ENCODE measurements at places on chromosomes 4 and X.

DNA sequence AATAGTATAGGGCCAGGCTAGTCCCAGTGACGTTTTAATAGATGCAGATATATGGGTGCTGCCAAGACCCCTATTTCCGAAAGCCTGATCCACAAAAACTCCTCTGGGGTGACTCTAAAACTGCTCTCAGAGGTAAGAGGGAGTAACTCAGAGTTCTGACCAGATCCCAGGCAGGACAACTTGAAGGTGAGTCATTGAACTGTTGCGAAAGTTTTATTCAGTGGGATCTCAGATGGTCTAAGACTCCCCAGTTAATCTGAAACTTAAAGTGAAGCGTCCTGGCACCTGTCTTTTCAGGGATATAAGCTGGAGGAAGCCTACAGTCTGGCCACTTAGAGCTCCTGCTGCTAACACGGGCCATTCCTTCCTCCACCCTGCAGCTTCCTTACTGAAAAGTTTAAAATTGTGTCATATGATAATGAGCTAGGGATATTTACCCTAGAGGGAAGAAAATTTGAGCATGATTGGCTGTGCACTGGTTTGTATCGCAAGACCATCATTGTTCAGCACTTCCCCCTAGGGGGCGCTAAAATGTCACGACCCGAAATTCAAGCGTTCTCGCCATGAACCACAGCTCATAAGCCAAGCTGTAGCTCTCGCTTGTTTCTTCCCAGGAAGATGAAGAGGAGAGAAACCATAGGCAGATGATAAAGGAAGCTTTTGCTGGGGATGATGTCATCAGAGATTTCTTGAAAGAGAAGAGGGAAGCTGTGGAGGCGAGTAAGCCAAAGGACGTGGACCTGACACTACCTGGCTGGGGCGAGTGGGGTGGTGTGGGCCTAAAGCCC lies 19.5 kb downstream of the UTP14A start:
- peak; percentile 37 for DNase-seq

DNA sequence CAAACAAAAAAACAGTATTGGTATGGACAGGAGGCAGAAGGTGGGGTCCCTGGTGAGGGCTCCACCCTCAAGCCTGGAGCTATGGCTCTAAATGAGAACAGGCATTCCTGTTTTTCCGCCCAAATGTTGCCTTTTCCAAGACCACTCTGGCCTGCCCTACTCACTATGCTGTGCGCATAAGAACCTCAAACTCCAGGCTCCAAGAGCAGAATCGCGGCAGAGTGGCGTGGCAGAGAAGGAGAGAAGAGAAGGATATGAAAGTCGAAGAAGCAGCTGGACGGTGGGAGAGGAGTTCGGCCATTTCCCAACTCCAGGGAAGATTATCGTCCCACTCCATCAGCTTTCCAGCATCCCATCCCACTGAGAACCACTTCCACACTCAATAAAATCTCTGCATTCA lies 207.8 kb downstream of the FAT4 start:
- no peak for DNase-seq

DNA sequence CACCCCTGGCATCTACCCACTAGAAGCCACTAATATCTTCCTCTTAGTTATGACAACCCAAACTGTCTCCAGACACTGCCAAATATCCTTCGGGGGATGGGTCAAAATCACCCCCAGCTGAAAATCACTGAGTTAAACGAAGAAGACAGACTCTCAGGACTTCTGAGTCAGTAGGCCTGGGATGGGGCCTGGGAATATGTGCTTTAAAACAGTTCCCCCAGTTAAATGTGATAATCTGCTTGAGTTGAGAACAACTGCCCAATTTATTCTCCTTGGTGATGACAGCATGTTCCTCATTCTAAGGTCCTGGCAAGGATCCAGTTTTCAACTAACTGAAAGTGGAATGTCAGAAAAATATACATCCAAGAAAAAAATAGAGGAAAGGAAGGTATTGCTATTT lies 52.4 kb downstream of the CBLL2 start:
- DNase-seq = peak; percentile 91

GRCh38 chr4:169815606-169816005 lies 57.9 kb upstream of the HPF1 start:
- DNase-seq = no peak

DNA sequence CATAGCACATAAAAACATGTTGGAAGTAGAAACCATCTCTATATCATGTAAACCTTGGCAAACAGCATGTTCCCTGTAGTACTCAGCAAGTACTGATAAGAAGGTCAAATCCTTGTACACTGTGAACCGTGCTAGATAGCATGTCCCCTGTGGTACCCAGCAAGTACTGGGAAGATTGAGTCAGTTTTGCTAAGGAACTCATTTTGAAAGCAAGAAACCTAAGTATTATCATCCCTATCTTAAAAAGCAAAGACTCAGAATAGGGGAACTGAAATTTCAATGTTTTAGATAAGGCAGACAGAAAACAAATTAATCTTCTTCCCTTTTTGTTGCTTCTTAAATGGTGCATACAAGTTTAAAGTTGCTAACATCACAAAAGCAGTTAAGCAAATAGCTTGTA lies 180.2 kb downstream of the RBM46 start:
- DNase-seq = no peak

DNA sequence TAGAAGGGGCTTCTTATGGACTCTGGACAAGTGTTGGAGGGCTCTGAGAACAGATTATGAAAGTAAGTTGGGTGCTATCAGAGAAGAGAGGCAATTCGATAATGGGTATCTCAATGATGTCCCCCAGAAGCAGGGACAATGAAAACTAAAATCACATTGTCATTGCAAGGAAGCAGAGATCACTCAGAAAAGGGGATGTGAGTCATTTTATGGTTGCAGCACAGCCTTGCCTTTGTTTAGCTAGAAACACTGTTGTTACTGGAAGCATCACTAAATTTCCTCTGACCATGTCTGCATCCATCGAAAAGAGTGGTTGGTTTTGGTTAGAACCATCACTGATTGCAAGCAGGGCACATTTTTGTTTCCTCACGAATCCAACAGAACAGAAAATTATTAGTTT lies 246.8 kb upstream of the NWD2 start:
- DNase-seq = no peak

GRCh38 chrX:103488332-103488731 lies 31.0 kb downstream of the RAB40A start:
- DNase-seq = no peak

DNA sequence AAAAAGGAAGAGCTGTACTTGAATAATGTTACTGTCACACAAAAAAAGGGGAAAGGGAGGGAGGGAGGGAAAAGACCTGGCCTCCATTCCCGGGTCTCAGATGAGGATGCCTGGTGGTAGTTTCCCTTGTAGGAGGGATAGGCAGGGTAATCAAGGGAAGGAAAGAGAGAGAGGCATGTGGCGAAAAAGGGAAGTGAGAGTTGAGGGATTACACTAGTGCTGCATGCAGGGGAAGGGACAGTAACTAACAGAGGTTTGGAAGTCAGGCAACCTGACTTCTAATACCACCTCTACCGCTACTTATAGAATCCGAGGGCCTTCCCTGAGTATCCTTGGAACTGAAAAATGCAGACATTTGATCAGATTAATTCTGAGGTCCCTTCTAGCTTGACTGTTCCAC lies 821.7 kb upstream of the FTHL17 start:
- DNase-seq = no peak

DNA sequence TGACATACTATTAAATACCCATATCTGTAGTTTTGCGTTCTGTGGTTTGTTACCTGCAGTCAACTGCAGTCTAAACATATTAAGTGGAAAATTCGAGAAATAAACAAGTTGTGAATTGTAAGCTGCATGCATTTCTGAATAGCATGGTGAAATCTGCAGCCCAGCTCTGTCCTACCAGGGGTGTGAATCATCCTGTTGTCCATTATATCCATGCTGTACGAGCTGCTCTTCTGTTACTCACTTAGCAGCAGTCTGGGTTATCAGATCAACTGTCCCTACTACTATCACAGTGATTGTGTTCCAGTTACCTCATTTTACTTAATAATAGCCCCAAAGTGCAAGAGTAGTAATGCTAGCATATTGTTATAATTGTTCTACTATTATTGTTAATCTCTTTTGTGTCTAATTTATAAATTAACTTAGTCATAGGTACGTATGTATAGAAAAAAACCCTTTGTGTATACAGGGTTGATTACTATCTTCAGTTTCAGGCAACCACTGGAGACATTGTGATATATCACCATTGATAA lies 173.7 kb upstream of the FAT4 start:
- DNase-seq = peak; percentile 28

- DNase-seq = no peak
These were observed 185.8 kb downstream of the RNF150 start for GRCh38 chr4:140947506-140947905.

GRCh38 chrX:148492057-148492456 lies 8.4 kb upstream of the AFF2 start:
- DNase-seq = no peak

GRCh38 chrX:21802054-21802670 lies 37.3 kb upstream of the MBTPS2 start:
- no peak for DNase-seq

- DNase-seq = no peak
These were observed at the start of gene MSANTD1 for GRCh38 chr4:3248811-3249661. TSS of gene MSANTD1 (plus strand) at chr4:3249159. CDS start at chr4:3249223, 64 bp downstream.

GRCh38 chr4:86532851-86533250 lies 61.3 kb upstream of the PTPN13 start:
- DNase-seq = no peak

DNA sequence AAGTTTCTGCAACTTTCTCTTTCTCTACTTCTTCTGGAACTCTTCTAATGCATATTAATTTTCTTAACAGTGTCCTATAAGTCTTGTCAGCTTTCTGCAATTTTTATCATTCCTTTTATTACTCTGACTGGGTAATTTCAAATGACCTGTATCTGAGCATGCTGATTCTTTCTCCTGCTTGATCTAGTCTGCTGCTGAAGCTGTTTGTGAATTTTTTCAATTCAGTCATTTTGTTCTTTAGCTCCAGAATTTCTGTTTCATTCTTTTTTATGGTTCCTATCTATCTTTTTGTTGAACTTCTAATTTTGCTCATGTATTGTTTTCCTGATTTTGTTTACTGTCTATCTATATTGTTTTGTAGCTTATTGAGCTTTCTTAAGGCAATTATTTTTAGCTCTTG lies 1.5 kb upstream of the KLKB1 start:
- DNase-seq = no peak

GRCh38 chrX:107686792-107687191 lies 58.5 kb downstream of the PRPS1 start:
- DNase-seq = no peak

DNA sequence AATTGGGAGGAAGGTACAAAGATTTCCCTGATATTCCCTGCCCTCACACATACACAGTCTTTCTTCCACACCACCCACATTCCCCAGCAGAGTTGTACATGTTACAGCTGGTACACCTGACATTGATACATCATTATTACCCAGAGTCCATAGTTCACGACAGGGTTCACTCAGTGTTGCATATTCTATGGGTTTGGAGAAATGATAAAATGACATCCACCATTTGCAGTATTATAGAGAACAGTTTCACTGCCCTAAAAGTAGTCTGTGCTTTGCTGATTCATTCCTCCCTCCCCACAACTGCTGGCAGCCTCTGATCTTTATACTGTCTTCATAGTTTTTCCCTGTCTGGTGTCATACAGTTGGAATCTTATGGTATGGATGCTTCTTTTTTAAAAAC lies 15.0 kb downstream of the AGA start:
- DNase-seq = peak; percentile 30

DNA sequence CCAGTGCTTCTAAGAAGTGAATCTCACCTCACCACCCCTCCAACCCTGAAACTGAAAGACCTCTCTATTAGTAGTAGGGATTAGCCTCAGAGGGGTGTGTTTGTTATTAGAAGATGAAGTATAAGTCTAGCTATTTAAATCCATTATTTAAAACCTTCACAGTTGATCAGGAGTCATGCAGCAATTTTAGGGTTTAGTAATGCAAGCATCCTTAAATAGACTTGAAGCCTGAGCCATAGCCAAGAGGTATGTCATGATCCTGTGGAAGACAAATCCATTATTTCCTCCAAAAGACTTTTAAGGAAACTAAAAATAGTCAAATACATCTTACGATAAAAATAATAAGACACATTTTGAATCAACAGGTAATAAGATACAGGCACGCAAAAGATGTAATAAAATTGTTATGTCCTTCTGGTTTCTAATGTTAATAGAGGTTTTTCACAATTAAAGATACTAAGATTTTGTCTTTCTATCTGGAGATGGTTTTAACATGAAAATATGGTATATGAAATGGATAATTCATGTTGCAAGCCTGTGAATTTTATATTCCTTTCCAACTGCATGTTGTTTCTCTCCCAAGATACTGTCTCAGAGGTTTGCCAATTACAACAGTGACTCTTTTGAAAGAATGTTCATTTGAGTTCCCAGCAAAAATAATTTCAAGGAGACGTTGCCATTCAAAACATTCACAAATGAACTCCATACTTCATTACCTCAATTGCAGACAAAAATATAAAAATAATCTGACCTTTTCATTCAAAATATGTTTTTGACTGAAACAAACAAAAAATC lies 68.0 kb downstream of the LUZP4 start:
- no peak for DNase-seq

DNA sequence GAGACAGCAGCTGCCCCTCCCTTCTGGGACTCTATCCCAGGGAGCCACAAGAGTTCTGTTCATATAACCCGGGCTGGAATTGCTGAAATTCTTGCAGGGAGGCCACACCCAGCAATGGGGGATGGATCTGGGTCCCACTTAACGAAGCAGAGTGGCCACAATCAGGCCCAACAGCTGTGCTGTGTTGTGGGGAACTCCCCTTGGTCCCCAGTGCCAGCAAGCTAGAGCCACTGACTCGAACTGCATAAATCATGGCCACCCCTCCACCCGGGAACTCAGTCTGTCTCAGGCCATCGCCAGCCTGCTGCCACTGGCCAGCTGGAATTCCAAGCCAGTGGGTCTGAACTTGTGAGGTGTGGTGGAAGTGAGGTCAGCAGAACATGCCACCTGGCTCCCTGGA lies 111.1 kb downstream of the KLF8 start:
- DNase-seq = no peak

DNA sequence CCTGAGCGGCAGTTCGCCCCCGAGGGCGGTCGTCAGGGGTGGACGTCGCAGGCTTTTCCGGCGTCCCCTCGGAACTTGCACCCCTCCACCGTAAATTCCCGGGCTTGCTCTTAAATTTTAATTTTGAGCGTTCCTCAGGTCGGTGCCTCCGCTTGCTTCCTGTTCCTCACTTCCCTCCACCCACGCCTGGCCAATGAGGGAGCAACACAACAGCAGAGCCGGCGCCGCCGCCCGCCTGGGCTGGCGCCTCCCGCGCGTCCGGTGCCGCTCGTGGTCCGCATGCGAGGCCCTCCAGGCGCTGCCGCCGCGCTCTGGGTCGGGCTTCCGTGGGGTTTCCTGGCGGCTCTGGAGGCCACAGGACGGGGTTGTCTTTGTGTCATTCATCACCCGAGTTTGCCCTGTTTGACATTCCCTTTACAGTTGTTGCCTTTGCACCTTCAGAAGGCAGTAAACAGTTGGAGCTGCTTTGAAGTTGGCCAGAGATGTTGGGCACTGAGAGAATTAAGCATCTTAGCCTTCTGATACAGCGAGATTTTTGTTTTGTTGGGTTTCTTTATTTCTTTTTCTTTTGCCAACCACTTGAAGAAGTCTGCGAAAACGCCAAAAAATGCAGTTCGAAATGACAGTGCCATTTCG lies 692 bp downstream of the SPCS3 start:
- peak; percentile 73 for DNase-seq
